Coronary artery (tissue), 2 donors: ENCODE measurements at places on chromosomes 11 and 22.

- no peak for DNase-seq
Measured at GRCh38 chr22:44459551-44459950, 38.5 kb downstream of the RTL6 start.

- no peak for DNase-seq
Measured at GRCh38 chr11:1968454-1969002, 21.4 kb downstream of the MRPL23 start.

DNA sequence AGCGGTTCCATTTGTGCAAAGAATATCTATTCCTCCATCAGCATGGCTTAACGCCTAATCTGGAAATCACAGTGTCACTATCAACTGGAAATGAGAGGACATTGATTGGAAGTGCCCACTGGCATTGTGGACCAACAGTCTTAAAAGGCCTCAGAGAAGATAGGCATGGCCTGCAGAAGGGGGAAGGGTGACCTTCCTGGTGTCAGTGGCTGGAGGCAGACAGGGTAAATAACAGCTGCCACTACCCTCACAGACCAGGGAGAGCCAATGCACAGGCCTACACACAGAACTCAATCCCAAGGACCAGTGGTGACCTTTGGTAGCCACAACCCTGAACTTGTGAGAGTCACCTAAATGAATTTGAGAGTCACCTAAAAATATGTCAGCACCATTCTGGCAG, 36.0 kb downstream of the DDIAS start:
- DNase-seq = no peak

- no peak for DNase-seq
Measured at GRCh38 chr11:134409552-134410429, 2.3 kb downstream of the B3GAT1 start.

DNA sequence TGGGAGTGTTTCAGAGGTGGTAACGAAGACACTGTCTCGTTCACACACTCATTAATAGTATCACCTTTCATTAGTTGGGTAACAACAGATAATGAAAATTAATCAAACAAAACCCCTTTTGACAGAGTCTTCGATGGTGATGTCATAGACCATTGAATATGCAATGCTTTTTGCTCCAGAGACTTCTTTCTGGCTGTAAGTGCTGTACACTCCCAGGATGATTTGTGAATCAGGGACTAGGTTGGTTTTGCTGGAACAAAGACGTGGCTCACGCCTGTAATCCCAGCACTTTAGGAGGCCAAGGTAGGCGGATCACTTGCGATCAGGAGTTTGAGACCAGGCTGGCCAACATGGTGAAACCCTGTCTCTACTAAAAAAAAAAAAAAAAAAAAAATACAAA, 9.5 kb upstream of the RASSF10 start:
- DNase-seq = no peak

DNA sequence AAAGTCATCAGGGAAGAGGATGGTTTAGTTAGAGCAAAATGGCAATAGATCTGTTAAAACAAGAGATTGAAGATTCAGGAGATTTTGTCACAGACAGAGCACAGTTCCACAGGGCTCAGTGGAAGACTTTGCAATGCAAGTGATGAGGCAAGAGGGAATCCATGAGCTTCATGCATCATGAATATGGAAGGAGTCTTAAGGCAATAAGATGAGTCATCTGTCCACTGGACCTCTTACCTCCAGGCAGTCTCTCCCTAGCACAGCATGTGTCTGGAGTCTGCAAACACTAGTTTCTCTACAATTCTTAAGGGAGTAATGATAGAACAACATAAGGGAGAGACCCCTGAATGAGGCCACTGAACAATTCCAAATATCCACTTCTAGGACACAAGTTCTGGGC, 245.7 kb downstream of the NXPE2 start:
- no peak for DNase-seq

DNA sequence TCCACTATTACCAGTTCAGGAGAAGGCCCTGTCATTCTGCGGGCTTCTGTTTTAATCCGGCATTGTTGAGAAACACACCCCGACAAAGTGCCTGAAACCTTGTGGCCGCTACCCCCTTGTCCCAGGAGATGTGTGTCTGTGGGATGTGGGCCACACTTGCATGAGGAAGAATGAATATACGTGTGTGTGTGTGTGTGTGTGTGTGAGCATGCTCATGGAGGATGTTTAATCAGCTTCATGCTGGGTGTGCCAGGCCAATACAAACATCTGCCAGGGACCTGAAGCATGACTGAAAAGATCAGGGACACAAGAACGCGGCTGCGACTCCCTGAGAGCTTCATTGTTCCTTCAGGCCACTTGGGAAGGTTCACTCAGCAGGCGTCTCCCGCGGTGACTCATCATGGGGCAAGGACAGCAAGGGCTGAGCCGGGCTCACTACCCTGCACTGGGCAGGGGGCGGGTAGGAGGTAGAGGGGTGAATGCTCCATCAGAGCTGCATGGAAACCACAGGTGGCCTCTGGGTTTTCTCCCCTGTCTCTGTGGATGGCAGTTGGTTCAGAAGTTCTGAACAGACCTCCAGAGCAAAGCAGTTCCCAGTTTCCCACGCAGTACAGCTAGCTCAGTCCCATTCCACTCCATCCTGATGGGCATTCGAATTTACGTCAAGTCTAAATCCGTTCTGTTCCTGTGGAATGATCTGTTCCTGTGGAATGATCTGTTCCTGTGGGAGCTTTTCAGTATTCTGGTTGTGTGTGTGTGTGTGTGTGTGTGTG, 7.0 kb upstream of the MALAT1 start:
- DNase-seq = peak; percentile 98

- DNase-seq = peak; percentile 45
Measured at GRCh38 chr11:71301046-71301857, 48.9 kb upstream of the SHANK2 start.

DNA sequence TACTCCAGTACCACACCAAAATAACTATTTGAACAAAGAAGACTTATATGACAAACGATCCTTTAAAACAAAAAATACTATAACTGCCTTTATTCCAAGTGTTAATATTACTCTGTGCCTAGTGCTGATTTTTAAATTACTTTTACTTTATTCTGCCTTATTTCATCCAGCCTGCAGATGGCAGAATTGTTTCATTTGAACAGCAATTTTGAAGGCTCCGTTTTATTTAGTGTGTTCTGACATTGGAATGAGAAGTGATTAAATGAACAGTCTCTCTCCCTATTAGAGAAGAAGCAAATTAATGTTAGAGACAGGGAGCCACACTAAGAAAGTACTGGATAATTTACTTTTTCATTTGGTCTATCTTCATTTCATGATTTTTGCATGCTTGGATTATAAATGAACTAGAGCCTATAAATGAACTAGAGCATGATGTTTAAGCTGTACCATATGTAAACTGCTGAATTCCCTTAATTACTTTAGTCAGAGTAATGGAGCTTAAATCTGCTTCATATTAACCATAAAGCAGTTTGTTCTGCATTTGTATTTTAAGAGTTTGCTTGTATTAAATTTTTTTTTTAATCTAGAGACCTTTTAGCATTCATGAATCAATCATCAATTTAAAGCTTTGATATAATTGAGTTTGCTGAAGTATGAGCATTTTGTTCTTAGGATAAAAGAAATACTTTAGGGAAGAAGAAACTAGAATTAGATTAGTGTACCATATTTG, 9.8 kb downstream of the PDHX start:
- DNase-seq = no peak

DNA sequence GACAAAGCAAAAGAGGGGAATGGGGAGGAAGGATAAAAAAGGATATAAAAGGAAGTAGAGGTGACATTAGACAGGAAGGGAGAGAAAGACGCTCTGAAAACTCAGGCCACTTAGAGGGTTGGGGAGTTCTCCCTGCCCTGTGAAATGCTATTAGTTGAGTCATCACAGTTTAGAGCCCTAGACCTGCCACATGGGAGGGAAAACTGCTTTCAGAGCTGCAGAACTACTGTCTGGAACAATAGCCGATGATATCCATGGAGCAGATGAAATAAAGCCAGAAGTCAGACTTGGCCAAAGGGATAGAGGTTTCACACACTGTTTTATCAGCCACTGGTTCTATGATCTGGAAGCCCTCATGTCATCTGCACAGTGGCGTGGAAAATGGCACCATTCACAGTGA, 157.9 kb downstream of the NCAM1 start:
- DNase-seq = no peak

GRCh38 chr11:61541598-61541997, 33.0 kb downstream of the LRRC10B start:
- DNase-seq = no peak

- DNase-seq = no peak
Measured at GRCh38 chr11:65293909-65294381, 20.7 kb upstream of the CDC42EP2 start.

DNA sequence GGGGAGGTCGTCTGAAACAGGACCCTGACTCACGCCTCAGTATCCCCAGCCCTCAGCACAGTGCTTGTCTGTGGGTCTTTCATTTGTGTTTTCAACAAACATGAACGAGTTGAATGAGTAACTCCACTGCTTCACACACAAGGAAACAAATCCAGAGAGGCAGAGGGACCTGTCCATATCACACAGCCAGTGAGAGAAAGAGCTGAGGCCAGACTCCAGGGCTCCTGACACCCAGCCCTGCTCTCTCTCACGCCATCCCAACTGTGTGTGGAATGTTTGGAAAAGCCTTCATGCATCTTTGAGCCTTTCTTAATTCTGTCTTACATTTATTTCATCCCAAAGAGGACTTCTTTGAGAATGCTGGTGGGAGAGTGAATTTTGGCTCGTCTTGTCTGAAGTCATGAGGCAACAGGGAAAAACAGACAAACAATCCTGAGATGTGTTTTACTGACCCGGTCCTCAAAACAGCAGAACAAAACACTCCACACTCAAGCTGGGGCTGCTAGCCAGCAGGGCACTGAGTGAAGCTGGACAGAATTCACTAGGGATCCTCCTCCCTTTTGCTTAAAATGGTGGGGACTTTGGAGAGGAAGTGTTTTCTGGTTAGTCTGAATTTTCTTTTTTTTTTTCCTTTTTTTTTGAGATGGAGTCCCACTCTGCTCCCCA, 19.7 kb upstream of the ALG8 start:
- no peak for DNase-seq

- no peak for DNase-seq
Measured at GRCh38 chr11:118442301-118442700, 6.0 kb downstream of the KMT2A start.

- no peak for DNase-seq
Measured at GRCh38 chr11:26626346-26626745, 54.3 kb upstream of the MUC15 start.

GRCh38 chr11:121535129-121535796, 82.5 kb upstream of the SORL1-AS1 start:
- no peak for DNase-seq

GRCh38 chr22:44597616-44598015, 99.6 kb upstream of the RTL6 start:
- no peak for DNase-seq

- no peak for DNase-seq
Measured at GRCh38 chr22:35961480-35962295, 66.9 kb downstream of the RBFOX2 start.

DNA sequence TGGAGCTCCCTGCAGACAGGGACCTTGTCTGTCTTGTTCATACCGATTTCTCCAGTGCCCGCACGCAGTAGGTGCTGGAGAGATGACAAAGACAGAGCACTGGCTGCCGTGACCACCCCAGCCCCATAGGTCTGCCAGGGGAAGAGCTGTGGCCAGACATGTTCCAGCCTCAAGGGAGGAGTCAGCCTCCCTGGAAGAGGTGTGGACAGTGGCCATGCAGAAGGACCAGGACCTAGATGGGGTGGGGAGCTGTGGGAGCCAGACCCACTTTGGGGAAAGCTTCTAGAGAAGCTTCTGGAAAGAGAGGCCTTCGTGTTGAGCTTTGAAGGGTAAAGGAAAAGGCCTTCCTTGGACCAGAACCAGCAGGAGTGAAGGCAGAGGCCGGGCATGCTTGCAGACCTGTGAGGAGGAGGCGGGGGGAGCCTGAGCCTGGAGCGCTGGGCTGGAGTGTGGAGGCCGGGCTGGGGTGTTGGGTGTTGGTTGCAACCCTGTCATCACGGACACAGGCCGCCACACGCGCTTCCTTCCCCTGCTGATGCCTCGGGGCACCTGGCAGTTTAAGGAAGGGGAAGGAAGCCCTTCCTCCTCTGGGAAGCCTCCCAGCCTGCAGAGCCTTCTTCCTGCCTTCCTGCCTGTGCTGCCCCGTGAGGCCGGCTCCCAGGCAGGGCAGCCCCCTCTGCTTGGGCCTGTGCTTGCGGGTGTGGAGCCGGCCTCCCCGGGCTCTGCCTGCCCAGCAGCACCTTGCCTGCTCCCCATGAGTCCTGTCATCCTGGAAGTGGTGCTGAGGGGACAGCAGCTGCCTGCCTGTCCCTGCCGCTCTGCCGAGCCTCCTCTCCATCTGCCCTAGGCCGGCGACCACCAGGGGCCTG, 12.3 kb downstream of the RELT start:
- DNase-seq = no peak

GRCh38 chr22:37546437-37547250, 13.6 kb upstream of the CDC42EP1 start:
- peak; percentile 87 for DNase-seq

DNA sequence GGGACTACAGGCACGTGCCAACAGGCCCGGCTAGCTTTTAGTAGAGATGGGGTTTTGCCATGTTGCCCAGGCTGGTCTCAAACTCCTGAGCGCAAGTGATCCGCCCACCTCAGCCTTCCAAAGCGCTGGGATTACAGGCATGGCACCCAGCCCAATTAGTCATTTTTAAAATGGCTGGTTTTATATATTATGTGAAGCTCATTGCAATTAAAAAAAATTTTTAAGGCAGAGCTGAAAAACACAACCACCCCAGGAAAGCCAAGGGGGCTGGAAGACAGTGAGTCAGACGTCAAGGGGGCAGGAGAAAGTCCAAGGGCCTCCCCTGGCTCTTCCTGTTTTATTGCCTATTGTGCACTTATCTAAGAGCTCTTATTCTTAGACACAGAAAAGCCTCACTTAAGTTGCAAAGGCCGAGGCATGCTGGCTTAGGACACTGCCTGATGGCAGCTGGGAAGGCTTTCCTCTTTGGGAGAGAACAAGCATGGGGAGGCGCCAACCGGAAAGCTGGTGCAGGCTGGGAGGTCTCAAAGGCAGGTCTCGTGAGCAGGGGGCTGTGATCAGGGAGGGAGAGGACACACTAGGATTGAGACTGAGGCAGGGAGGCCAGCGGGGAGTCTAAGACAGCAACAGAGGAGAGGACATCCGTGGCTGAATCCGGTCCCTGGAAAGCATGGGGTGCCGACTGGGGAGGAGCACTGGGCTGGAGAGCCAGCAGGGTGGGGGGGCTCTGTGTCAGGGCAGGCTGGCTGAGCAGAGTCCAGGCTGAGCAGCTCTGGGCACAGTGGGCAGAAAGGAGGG, 11.1 kb upstream of the OSM start:
- no peak for DNase-seq

GRCh38 chr11:1920909-1921573, 1.5 kb downstream of the TNNT3 start:
- DNase-seq = no peak

- DNase-seq = no peak
Measured at GRCh38 chr11:119309953-119310681, 6.8 kb downstream of the MCAM start.

GRCh38 chr11:122656631-122657101, 1.1 kb downstream of the UBASH3B start:
- no peak for DNase-seq
